ENCODE measurements at places on chromosomes 6 and 20.

GRCh38 chr6:109478841-109479624, 4.0 kb downstream of the ZBTB24 start:
- DNase-seq: no peak

DNA sequence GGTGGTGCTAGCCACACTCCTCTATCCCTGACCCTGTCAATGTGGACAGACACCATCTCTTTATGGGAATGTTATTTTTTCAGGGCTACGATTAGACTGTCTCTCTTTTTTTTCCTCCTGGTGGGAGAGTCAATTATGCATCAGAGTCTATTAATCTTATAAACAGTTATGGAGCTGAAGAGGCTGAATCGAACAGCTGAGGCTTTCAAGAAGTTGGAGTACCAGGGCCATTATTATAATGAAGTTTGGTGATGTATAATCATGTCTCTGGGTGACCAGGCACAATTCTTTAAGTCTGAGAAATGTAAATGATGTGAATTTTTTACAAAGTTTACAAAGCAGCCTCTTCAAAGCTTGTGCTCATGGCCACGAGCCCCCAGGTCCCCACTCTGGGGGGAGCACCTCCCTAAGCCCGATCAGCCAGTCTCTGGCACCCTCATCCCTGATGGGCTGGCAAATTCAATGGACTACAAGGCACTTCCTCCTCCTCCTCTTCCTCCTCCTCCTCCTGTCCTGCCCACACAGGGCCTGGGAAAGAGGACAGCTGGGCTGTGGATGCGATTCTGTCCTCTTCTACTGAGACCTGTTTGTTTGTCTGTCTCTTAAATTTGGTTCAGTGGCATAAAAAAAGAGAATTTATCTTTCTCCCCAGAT, 43.9 kb upstream of the QKI start:
- no peak for DNase-seq

GRCh38 chr6:16698162-16698533, 63.1 kb downstream of the ATXN1 start:
- DNase-seq: no peak

DNA sequence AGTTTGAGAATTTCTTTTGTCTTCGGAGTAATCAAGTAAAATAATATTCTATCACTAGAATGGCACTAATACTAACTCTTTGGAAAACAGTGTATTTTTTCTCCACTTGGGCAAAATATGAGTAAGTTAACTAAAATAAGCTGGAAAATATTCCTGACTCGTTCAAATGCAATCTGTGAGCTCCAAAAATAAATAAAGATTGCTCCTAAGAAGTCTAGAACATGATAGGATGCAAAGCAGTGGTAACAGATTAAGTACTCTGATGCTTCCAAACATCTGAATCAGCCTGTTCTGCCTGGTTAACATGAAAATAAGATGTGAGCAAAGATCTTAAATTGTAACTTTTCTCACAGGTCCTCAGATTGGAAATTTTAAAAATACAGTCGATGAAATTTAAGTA, 285.1 kb upstream of the ID4 start:
- DNase-seq: no peak

DNA sequence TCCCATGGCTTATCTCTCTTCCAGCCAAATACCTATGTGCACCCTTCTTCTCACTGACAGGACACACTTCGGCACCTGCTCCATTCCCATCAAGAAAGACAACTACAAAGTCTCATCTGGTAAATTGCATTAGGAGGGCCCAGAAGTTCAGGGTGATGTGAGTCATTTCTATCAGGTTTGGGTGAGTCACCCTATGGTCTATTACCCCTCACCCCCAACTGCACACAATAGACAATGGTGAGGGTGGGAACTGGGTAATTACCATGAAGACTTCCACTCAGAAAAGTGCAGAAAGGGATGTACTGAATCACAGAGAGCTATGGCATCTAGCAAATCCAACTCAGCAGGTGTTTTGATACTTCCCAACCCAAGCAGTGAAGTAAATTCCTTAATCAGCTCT, 54.8 kb downstream of the OPN5 start:
- no peak for DNase-seq

GRCh38 chr6:12335131-12335527, 45.0 kb downstream of the EDN1 start:
- DNase-seq: no peak

GRCh38 chr6:53630533-53631226, 34.9 kb downstream of the KLHL31 start:
- no peak for DNase-seq

GRCh38 chr6:16767765-16768476, 6.7 kb upstream of the ATXN1 start:
- no peak for DNase-seq

GRCh38 chr6:45105170-45105820, 222.8 kb upstream of the RUNX2 start:
- no peak for DNase-seq

DNA sequence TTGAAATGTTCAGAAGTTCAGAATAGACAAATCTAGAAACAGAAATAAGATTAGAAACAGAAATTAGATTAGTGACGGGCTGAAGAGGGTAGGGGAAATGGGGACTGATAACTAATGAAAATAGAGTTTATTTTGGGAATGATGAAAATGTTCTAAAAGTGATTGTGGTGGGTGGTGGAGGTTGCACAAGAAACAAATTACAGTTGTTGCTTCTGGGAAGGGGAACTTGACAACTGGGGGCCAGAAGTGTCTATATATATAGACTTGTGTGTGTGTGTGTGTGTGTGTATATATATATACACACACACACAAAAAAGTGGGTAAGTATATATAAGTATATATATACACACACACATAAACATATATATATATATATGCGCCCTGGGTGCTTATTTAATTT, 86.5 kb upstream of the RREB1 start:
- no peak for DNase-seq

DNA sequence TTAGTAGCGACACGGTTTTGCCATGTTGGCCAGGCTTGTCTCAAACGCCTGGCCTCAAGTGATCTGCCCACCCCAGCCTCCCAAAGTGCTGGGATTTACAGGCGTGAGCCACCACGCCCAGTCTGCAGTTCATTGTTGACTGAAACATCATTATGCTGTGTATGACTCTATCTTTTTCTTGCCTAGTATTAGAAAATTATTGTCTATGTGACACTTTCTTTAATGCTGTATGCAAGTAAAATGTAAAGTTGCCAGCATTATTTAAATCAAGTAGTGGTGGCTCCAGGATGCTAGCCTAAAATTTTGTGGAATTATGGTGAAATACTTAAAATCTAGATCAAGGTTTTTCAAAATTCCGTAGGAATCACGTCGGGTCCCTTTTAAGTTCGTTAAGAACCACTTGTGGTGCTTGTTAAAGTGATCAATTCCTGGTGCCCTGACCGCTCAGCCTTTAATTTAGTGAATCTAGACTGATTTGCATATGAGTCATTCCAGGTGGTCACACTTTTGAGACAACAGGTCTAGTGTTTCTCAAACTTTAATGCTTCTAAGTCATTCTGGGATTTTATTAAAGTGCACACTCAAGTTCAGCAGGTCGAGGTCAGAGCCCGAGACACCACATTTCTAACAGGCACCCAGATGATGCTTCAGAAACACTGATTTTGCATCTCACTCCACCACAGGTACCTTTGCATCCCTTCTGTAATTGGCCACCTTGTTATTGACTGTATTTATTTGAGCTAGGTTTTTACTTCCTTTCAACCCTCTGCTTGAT, 132.6 kb upstream of the MTHFD1L start:
- no peak for DNase-seq

DNA sequence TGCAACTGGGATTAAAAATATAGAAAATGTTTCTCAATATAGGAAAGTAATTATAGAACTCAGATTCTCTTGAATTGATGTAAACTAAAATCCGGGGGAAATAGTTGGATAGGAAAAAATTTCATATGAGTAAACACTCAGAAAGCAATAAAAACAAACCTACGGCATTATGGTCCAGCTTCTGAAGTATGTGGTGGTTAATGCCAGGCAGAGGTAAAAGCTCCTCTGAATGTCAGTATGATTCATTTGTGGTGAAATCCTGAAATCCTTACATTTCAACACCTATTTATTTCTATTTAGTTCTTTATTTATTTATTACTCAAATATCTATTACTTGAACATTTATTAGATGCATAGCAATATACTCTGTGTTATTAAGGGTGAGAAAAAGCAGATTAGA, 145.1 kb downstream of the RIMS1 start:
- no peak for DNase-seq

DNA sequence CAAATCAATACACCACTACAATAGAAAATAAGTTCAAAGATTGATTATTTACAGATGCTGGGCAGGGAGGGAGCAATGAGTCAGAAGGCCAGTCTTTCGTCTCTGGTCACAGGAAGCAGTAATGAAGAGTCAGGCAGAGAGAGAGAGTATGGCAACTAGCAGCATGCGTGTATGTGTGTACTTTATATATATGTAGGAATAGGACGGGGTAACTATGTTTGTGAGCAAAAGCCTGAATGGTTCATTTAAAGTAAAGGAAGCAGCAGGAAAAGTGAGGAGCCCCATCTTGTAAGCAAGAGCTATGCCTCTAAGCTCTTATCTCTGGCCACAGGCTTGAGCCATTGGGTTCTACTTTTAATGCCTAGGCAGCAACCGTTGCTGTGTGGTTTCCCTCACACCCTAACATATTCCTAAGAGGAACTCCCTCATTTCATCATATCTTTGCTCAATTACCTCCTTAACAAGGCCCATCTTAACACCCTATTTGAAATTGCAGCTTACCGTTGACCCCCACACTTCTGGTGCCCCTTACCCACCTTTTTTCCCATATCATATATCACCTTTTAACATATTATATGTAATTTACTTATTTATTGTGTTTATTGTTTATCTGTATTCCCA, 66.6 kb downstream of the AFG1L start:
- DNase-seq: no peak

- no peak for DNase-seq
These were observed 335.4 kb downstream of the COL12A1 start for GRCh38 chr6:74870403-74870802.

DNA sequence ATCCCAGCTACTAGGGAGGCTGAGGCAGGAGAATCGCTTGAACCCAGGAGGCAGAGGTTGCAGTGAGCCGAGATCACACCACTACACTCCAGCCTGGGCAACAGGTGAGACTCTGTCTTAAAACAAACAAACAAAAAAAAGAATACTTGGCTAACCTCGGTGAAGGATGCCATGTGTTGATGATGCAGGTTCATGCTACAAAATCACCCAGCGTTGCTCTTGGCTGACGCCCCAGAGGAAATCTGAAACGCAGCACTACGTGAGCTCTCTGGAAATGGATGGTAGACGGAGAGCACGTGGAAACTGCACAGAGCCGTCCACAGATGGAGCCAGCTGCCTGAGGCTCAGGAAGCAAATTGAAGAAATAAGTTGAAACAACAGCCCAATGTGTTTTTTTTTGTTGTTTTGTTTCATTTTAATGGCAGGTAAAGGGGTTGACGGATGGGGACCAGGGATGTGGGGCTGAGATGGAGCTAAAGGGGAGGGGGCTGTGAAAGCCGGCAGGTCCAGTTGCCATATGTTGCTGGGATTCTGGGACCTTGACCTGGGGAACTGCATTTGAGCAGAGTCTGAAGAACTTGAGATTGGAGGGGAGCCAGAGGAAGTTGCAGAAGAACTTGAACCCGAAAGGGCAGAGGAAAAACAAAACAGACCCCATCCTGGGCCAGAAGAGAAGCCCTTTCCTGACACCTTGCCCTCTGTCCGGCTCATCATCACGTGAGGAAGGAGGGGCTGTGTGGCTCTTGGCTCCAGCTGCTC, 12.8 kb upstream of the MANBAL start:
- no peak for DNase-seq

- no peak for DNase-seq
These were observed 85.4 kb upstream of the NNAT start for GRCh38 chr20:37435607-37436006.

GRCh38 chr6:127893541-127893940, 7.3 kb downstream of the THEMIS start:
- DNase-seq: no peak

DNA sequence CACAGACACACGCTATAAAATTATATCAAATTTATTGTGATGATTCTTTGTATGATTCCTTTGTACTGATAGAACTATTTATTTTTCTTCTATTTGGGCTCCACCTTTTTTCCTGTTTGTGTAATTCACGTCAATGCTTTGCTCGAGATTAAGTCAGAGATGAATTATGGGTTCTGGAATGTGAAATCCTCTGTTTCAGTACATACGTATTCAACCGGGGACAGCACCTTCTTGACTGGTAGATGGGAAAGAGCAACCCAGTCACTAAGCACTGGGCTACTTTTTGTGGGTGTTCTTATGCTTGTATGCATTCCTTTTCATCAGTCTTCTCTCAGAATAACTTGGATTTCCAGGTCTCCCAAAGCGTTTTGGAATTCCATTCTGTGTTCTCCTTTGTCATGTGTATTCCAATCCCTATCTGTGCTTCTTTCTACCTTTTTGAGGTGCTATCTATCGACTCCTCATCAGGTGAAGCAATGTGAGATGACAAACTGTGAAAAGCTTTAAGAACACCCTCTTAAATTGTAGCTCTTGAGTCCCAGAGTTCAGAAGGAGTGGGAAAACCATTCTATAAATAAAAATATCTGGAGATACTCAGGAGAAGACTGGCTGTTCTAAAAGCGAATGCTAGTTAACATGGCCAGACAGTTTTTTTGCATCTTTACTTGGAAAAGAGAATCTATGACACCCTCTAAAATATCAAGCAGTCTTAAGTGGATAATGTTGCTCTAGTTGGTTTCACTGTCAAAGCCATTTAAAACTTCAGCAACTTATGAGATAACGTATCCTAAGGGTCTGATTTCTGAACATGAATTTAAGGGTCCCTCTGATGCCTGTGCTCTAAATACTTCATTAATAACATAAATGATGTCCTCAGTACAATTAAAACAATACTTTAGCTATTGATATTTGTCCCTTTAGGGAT, 197.7 kb upstream of the PREP start:
- no peak for DNase-seq

DNA sequence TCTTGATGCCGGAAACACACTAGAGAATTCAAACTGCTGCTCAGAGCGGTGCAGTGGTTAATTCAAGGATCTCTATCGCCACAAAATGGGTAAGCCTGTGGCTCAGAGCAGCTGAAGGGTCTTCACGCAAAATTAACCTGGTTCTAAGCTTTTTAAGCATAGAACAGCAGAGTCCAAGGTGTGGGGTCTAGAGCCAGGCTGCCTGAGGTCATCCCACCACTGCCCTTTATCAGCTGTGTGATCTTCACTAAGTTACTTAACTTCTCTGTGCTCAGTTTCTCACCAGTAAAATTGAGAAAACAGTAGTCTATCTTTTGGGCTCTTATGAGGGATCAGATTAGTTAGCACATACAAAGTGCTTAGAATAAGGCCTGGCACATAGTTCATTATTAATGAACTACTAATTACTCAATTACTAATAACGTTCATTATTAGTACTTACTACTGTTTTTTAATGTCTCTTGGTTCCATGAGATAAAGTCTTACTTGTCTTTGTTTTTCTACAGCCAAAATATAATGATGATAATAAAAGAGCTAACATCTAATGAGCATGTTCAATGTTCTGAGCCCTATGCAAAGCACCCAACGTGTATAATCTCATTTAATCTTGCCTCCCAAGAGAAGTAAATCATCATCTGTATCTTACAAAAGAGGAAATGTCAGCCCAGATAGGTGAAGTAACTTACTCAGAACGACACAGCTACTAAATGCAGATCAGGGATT, 92.9 kb downstream of the NFATC2 start:
- no peak for DNase-seq
